ENCODE measurements at places on chromosomes 11 and 22.

GRCh38 chr11:121366038-121366437 is 73.5 kb downstream of the SC5D start:
- DNase-seq, result no peak

GRCh38 chr11:131481971-131482370 is 111.6 kb downstream of the NTM start:
- DNase-seq, result no peak

DNA sequence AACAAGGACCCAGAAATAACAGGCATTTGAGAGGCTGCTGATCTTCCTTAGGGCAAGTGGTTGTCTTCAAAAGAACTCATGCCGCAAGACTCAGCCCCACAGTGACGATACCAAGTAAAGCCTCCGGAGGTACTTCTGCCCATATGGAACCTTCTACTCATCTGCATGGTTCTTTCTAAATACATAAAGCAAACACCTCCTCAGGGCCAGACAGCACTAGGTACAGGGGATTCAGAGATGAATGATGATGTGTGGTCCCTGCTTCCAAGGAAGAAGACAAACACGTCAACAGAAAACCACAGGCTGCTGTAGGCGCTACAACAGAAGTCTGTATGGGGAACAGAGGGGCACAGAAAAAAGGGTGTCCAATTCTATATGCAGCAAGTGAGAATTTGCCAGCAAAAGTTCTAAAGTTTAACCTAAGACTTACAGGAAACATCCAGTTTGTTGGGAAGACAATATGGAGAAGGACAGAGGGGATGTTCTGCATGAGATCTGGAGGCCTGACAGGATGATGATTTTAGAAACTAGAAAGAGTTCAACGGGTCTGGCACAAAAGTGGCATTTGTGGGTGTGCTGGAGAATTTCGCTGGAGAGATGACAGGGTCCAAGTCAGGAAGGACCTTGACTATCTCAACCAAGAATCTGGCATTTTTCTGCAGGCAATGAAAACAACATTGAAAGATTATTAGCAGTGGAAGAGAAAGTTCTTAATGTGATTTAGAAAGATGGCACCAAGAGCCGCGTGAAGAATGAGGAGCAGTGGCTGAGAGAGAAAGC is 23.7 kb downstream of the JAML start:
- no peak for DNase-seq

GRCh38 chr11:15735706-15736105 is 620.6 kb downstream of the SOX6 start:
- no peak for DNase-seq

- peak; percentile 97 for DNase-seq
Measured at GRCh38 chr11:12724301-12725054, 50.3 kb downstream of the TEAD1 start.

- DNase-seq, result no peak
Measured at GRCh38 chr11:19327280-19327679, 86.5 kb upstream of the E2F8 start.

DNA sequence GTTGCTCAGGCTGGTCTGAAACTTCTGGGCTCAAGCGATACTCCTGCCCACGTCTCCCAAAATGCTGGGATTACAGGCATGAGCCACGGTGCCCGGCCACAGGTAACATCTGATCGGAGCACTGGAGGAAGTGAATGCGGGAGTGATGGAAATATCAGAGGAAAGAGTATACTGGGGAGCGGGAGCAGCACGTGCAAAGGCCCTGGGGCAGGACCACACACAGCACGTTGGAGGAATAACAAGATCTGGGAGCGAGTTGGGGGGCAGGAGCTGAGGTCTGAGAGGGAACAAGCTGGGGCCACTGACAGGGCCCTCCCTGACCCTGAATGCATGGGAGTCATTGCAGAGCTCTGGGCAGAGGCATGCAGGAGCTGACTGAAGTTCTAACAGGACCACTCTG is 70.7 kb downstream of the NFAM1 start:
- DNase-seq, result no peak

GRCh38 chr22:32991353-32992101 is 66.7 kb downstream of the SYN3 start:
- DNase-seq, result peak; percentile 10

DNA sequence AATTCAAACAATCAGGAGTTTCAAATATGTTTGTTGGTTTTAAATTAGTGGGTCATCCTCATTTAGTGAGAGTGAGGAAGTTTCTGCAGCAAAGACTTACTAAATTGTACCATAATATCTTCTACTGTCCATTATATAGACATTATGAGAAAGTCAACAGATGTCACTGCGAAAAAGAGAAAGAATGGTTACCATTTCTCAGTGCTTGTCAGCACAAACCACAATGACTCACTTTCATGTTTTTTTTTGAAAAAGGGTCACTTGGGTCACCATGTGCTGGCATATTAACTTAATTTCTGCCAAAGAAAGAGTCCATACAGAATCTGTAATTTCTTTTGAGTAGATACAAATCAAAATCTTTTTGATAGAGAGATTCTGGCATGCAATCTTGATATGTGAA is 924.6 kb upstream of the FAT3 start:
- peak; percentile 21 for DNase-seq

DNA sequence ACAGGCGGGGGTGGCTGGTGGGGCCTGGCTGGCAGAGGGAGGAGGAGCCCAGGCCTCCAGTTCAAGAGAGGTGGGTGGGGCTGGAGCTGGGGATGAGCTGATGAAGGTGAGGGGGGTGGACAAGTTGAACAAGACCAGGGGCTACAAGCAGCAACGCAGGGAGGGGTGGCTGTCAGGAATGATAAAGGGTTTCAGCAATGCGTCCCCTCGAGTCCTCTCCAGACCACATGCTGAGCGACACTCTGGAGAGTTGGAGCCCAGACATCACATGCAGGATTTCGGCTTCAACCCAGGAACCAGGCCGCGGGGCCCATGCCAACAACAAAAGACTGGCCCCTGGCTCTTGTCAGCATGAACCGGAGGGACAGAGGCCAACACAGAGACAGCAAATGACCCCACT is 480.3 kb downstream of the BRD1 start:
- DNase-seq, result no peak

DNA sequence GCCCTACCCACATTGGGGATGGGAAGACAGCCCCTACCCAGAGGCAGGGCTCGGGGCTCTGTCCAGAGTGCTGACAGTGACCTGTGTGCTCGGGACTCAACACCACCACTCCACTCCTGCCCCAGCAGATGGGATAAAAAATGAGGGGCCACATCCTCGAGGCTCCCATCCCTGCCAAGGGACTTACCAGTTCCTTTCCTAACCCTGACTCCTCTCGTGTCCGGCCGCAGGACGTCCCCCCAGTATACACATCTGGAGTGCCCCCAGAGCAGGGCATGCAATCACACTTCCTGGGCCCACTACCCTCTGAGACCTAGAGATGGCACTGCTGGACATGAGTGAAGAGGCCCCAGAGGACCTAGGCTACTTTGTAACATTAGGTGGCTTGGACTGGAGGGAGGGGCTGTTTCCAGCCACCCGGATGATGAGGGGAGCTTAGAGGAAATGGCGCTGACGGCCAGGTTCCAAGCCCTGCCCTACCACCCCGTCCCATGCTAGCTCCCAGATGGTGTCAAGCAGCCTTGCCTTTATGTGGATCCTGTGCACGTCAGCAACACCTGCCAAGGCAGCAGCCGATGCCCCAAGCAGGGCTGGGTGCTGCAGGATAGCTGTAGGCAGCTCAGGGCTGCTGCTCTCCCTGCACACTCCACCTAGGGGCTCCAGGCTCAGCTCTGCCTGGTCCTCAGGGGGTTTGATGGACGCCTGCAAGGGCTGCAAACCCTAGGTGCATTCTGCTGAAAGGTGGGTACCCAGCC is 86.6 kb downstream of the DGCR2 start:
- DNase-seq, result no peak

- peak; percentile 51 for DNase-seq
Measured at GRCh38 chr11:10866893-10867331, 9.1 kb upstream of the ZBED5 start.

- no peak for DNase-seq
Measured at GRCh38 chr11:85665733-85666132, 804 bp upstream of the CREBZF start.

GRCh38 chr11:77038825-77039326 is 4.7 kb downstream of the B3GNT6 start:
- DNase-seq, result no peak

- DNase-seq, result peak; percentile 34
Measured at GRCh38 chr11:95585069-95585751, 204.4 kb downstream of the FAM76B start.

- no peak for DNase-seq
Measured at GRCh38 chr11:2302306-2302895, 588 bp downstream of the TSPAN32 start.

- DNase-seq, result peak; percentile 92
Measured at GRCh38 chr22:24325105-24325757, 54.6 kb downstream of the SPECC1L start.
